Stimulated activated naive CD4-positive, alpha-beta T cell treated with Interleukin-2 at 50 U/mL for 16 hours (primary cell): ENCODE measurements at places on chromosomes 7 and 10.
A peak's percentile ranks its signal among the peaks of the same experiment; 100 is the strongest.

GRCh38 chr10:36679554-36679953 is 445.8 kb upstream of the ANKRD30A start:
- no peak for DNase-seq

DNA sequence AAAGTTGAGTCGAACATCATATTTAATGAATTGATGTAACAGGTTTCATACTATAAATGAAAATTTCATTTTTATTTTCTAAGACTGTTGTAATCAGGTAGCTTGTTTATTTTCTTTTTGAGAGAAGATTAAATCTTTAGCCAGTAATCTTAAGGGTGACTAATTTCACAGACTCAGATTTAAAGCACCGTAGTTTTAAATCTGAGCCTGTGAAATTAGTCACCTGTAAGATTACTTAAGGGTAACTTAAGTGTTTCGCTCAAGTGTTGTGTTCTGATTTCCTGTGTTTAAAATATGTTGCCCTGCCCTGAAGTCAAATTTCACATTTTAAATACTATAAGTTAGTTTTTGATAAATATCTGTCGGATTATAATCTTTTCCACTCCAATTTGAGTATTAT is 35.8 kb upstream of the TMEM236 start:
- no peak for DNase-seq

DNA sequence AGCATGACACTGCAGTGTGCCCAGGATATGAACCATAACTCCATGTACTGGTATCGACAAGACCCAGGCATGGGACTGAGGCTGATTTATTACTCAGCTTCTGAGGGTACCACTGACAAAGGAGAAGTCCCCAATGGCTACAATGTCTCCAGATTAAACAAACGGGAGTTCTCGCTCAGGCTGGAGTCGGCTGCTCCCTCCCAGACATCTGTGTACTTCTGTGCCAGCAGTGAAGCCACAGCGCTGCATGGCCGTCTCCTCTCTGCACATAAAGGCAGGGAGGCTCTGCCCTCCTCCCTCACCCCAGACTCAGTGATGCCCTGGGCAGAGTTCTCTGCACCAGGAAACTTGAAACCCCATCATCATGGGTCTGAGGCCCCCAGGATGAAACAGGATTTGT is 70.7 kb upstream of the PRSS58 start:
- no peak for DNase-seq

GRCh38 chr10:2882628-2883027 is 184.7 kb upstream of the PFKP start:
- DNase-seq = no peak

DNA sequence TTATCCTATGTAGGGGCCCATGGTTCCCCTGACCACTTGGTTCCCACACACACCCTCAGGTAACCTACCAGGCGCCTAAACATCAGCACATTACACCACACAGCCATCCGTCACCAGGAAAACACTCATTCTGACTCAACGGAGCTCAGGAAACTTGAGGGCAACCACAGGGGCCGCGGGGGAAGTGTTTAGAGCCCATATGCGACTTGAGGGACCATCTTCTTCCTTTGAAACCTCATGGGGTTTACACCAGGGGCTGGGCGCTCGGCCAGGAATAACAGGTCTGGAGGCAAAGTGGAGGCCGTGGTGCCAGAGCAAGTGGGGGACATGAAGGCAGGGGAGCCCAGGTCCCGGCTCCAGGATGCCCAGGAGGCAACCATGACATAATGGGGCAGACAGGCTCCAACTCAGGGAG is 1.5 kb downstream of the STX1A start:
- DNase-seq = peak; percentile 80

DNA sequence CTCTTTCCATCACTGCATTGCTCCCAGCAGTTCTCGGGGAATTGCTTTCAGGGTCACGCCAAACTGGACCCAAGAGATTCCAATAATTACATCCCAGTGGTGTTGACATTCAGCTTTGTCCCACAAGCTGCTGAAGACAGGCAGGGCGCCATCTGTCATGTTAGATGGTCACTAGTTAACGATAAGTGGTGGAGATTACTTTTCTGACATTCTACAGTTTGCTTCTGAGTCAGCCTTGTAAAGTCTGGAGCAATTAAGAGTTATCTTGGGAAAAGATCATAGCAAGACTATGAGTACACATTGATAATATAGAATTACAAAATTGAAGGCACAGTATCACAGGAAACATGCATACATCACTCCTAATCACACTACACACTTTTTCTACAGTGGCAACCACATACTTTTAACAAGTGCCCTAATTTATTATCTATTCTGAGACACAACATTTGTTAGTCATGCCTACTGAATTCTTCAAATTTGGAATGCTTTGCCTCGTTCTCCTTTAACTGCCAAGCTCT is 41.9 kb downstream of the SEMA3C start:
- no peak for DNase-seq

- DNase-seq = no peak
These were observed 198.4 kb downstream of the PCLO start for GRCh38 chr7:82964150-82964882.

DNA sequence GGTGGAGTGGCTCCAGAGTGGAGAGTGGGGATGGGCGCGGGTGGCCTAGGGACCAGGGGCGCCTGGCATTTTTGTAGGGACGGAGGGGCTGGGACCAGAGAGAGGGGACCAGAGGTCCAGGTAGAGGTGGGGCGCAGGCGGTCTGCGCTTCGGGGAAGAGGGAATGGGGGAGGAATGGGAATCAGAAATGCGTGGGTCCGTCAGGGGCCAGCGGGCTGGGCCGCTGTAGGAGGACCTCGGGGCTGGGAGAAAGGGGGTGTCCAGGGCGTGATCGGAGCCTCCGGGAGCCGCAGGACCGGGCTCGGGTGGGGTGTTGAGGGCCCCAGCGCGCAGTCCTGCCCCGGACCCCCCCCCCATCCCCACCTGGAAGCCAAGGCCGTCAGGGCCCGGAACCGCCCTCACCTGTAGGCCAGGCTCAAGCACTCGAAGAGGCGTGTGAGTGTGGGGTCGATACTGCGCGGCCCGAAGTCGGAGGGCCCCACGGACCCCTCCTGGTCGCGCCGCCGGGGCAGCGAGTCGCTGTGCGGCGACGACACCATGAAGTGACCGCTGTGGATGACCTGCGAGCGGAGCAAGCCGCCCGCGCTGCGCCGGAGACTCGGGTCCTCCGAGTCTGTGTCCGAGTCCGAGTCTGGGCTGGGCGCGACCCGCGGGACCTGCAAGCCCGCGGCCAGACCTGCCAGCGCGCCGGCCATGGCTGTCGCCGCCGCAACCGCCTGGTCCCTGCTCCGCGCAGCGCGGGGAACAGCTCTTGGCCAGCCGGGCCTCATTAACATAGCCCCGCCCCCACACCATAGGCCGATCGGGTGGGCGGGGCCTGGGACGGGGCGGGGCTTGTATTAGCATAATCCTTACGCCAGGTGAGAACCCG is at the start of gene MLXIPL:
TSS of gene MLXIPL (minus strand) at position 725 of the 871 bp plus-strand sequence. CDS start at position 695, 30 bp downstream.
- DNase-seq = peak; percentile 29

DNA sequence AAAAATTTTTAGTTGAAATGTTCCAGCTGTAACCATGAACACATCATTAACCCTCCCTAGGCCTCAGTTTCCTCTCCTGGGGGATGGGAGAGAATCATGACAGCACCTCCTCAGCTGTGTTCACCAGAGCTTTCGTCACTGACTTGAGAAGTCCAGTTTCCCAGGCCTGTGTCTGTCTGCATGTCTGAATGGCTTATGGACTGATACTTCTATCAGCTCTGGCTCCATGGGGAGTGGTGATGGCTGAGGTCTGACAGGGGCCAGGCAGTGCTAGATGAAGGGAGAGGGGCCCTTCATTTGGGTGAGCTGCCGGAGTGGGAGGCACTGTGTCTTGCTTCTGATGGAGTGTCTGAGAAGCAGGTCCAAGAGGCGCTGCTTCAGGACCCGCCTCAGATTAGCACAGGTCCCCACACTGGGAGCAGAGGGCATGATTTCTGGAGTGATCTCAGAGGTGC is 192.9 kb downstream of the PTPN20 start:
- DNase-seq = no peak

GRCh38 chr10:33087152-33087551 is 129.1 kb upstream of the ITGB1 start:
- no peak for DNase-seq

- DNase-seq = peak; percentile 15
These were observed 101.7 kb upstream of the SVIL start for GRCh38 chr10:29736366-29737073.

DNA sequence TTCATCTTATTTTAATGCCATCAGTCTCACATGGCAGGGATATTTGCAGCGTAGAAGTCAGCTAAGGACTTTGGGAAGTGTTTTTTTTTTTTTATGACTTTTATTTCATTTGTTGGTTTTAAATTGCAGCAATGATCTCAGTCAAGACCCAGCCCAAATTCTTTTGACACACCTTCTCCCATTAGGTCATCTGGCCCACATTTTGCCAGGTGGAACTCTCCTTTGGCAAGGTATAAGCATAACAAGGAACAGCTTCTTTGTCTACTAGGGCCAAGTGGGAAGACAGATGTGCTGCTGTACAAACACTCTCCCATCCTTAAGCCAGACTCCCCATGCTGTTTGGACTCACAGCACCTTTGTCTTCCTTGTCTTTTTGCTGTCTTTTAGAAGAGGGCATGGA is 41.8 kb downstream of the PLEKHA8 start:
- DNase-seq = no peak

GRCh38 chr10:126500866-126501265 is 112.6 kb upstream of the ADAM12 start:
- DNase-seq = no peak

- no peak for DNase-seq
These were observed 207.8 kb upstream of the MGMT start for GRCh38 chr10:129259128-129259815.

GRCh38 chr10:116947841-116948529 is 57.0 kb downstream of the SHTN1 start:
- DNase-seq = no peak

- no peak for DNase-seq
These were observed 31.1 kb upstream of the MSMB start for GRCh38 chr10:46077141-46077554.

DNA sequence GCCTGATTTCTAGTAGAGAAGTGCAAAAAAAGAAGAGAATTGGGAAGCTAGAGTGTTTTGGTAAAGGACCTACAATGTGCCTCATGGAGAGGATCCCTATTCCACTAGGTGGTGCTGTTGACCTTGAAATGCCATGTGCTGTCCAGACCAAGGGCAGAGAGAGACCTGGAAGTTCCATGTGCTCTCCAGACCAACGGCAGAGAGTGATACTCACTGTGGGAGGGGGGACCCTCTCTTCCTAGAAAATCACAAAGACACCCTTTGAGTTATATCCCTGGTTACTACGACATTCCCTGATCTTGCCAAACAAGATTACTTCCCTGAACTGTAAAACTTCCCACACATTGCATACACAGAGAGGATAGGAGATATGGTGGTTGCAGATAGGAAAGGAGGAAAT is 212.7 kb upstream of the ZNF804B start:
- DNase-seq = no peak

DNA sequence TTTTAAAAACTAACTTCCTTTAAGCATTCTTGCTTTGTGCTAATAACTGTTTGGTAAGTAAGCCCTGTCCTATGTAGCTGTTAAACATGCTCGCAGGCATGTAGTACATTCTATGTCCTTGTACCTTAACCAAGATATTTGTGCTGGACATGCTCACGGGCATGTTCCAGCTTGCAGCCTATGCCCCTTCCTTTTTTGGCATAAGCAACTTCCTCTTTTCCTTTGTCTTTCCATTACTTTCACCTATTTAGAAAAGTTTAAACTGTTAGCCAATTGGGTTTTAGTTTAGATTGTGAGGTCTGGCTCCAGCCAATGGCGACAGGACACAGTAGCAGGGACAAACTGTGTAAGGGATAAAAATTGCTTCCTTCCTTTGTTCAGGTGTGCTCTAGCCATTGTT is 14.4 kb upstream of the APBB1IP start:
- DNase-seq = no peak

DNA sequence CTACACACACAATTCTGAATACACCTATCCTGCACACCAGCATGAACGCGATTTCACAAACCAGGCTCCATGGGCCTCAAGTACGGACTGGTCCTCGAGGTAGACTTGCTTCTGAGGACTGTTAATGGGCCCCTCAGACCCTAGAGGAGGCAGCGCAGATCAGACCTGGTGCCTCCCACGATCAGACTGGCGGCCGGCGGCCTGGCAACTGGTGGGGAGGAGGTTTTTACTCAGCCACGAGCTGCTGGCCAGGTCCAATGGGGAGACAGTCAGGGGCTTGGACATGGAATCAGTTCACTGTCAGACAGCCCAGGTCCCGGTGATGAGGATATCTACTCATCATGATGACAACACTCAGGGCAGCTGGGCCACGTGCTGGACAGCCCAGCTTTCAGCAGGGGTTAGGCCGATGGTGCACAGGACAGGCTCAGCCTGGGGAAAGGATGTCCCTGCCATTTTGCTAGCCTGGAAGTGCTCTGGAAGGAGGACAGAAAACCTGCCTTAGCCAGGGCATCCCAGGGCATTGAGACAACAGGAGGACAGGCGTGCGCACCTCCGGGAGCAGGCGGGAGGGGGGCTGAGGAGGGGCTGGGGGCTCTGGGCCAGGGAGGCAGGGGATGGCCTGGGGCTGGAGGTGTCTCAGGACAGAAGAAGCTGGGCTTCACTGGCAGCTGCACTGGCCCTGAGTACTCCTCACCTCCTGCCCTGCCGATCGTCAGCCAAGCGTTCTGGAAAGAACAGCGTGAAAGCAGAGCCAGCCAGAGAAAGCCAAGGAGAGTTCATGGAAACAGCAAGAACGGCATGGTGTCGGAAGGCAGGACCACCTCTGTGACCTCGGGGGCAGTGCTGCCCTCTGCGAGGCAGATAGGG is 48.0 kb upstream of the RASGEF1A start:
- DNase-seq = no peak

DNA sequence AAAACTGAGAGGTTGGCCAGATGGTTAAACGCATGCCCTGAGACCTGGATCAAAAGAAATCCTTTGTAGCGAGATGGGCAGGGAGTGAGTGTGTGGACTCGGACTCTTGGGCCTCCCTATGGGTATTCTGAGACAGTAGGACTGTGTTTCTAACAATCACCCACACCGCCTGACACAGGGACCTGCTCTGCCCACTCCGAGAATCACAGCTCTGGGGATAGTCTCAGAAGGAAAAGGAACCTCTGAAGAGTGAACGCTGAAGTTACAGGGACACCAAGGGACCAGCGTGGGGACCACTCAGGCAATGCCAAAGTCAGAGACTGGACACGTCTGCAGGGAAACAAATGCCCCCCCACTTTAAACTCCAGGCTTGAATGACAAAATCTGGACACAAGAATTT is 242.1 kb upstream of the TCERG1L start:
- no peak for DNase-seq

- DNase-seq = no peak
These were observed 112.3 kb downstream of the HTR7 start for GRCh38 chr10:90745565-90745964.

GRCh38 chr7:111558991-111559390 is 3.3 kb downstream of the IMMP2L start:
- no peak for DNase-seq

- DNase-seq = no peak
These were observed 46.4 kb downstream of the DENND2A start for GRCh38 chr7:140594131-140594691.

- DNase-seq = no peak
These were observed 396.2 kb upstream of the IGFBP3 start for GRCh38 chr7:46317256-46317655.

DNA sequence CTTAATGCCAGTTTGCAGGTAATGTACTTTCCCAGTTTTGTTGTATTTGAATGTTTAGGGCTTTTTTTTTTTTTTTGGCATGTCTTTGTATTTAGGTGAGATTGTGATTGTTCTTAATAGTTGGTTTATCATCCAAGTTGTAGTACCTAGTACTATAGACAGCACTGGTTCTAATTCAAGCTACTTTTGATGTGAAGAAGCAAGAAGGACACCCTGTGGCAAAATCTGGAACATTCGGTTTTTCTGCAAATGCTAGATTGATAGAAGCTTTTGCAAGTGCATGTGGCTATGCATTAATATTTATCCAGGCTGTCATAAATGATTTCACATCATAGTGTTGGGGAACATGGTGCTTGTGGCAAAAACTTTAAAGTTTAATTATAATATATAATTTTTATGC is 248.9 kb downstream of the FOXP2 start:
- DNase-seq = no peak
